ENCODE measurements at places on chromosomes 3 and 15. TPM values are rescaled to one million over a fixed set of nuclear protein-coding genes. Genes with fewer than 3 reads are reported as not detected.

Gene GOLGA8T
- total RNA-seq = not detected

Gene CNTN4
- 0.68 TPM for total RNA-seq

Gene CCR9
- not detected for total RNA-seq

Gene VWA5B2
- not detected for total RNA-seq

Data from esophagus mucosa (tissue), 1 donor.